ENCODE measurements at places on chromosomes 4 and X.
A peak's percentile ranks its signal among the peaks of the same experiment; 100 is the strongest.

GRCh38 chr4:156838761-156839160 is 132.8 kb downstream of the PDGFC start:
- DNase-seq: no peak

- DNase-seq: no peak
Measured at GRCh38 chr4:166045457-166045856, 172.4 kb downstream of the TLL1 start.

DNA sequence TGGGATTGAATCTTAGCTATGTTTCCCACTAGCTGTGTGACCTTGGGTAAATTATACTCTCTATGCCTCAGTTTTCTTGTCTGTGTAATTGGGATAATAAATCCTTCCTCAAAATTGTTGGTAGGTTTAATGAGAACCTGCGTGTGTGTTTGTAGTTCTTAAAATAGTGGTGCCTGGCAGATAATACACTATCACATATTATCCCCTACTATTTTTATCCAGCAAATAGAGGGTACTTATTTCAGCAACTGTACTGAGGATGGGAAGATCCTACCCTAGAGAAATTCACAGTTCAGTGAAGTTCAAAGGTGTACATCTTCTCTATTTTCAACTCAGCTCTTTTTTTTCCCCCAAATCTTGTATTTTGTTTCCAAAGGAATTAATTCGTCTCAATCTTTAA is 17.2 kb downstream of the ABHD18 start:
- no peak for DNase-seq

- DNase-seq: no peak
Measured at GRCh38 chr4:81747242-81747930, 275.7 kb upstream of the RASGEF1B start.

DNA sequence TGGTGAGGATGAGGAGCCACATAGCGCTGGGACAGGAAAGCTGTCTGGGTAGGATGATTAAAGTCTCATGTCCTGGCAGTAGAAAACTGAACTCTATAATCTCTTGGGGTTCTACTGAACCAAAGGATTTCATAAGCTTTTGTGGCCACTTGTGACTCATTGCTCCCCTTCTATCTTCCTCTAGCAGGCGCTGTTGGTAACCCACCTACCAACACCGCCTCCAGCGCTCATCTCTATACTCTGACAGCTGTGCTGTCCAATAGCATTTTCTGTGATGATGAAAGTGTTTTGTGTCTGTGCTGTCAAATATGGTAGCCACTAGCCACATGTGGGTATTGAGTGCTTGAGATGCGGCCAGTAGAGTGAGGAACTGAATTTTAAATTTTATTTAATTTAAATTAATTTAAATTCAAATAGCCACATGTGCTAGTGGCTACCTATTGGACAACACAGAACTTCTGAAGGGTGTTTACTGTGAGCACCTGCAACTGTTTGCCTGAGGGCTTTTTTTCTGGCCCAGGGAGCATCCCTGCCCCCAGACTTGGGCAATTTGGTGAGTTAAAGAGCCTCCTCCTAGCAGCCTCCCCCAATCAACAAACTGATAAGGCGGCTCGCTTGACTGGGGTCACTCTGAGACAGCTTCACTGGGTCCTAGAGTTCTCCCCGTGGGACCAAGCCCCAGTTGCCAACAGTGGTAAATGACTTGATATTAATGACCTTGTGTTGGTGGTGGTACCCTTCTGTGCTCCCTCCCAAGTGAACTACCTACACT is 169.2 kb upstream of the ATP6AP2 start:
- DNase-seq: peak; percentile 3

DNA sequence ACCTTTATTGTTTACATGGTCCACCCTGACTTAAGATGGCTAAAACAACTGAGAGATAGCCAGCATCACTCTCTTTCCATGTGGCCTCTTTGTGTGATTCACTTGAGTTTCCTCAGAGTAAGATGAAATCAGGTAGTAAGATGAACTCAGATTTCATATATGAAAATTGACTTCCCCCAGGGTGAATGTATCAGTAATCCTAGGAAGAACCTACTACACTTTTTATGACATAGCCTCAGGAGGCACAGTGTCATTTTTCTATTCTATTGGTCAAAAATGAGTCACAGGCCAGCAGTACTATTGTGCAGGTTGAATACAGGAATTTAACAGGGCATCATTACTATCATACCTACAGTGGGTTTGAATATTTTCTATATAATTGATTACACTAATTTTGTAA is 14.6 kb upstream of the SULT1E1 start:
- DNase-seq: no peak

- DNase-seq: no peak
Measured at GRCh38 chr4:140255467-140255866, 101.5 kb upstream of the MAML3 start.

GRCh38 chrX:148995661-148996060 is 495.2 kb downstream of the AFF2 start:
- DNase-seq: no peak
